Activated naive CD8-positive, alpha-beta T cell treated with anti-CD3 and anti-CD28 coated beads, Interleukin-2, amount 50 U/mL, for 16 hours (primary cell): ENCODE measurements at places on chromosomes 16 and 17.

- DNase-seq, result no peak
These were observed 3.5 kb downstream of the LIMD2 start for GRCh38 chr17:63696381-63696961.

DNA sequence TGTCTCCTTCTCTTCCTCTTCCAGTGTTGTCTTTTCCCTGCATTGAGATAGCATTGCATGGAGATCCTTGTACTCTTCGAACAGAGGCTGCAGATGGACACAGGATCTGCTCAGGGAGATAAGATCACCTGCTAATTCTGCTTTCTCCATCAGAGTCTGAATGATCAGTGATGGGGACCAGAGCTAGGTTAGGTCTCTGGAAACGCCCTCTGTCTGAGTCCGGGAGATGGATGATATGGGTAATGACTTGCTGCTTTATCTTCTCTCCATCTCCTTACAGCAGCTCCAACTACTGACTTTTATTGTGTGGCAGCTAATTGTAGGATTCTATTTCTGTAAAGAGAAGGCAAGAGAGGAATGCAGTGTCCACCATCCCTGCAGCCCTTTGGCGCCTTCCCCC lies 435.6 kb downstream of the WWOX start:
- DNase-seq, result no peak

DNA sequence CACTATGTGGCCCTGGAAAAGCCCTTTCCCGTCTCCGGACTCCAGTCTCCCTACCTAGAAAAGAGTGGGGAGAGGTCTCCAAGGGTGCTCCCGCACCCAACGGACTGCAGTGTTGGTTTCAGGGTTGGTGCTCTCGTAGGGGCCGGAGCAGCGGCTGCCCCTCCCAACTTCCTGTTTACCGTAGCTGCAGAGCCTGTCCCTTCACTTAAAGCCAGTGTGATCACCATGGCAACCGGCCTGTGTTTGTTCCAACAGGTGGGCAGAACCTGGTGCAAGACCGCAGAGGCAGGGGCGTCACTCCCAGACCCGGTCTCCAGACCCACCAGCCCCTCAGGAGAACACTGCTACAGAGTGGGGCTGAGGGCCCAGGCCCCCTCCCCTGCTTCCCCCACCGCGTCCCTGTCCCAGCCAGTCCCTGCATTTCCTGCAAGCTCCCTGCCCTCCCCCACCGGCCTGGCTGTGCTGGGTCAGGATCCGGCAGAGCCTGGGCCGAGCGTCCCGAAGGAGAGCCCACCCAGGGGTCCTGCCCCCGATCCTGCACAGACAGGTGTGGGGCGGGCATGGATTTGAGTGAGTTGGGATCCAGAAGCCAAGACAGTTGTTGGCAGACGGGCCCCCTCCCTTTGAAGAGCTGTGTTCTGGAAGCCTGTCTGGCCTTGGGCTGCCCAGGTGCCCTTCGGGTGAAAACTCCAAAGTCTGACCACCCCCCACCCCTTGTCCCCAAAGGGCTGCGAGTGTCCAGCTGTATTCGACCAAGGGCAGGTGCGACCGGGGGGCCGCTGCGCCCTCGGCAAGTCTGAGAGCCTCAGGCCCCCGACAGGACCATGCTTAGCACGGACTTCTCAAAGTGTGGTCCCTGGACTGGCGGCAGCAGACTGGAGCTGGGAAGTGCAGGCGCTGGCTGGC lies 1.5 kb upstream of the BAIAP3 start:
- DNase-seq, result no peak

- no peak for DNase-seq
These were observed 60.8 kb upstream of the MED9 start for GRCh38 chr17:17416007-17416399.

- no peak for DNase-seq
These were observed 5.4 kb upstream of the CLDN9 start for GRCh38 chr16:3007059-3007956.

- no peak for DNase-seq
These were observed 624.3 kb upstream of the SOX9 start for GRCh38 chr17:71496552-71496951.

DNA sequence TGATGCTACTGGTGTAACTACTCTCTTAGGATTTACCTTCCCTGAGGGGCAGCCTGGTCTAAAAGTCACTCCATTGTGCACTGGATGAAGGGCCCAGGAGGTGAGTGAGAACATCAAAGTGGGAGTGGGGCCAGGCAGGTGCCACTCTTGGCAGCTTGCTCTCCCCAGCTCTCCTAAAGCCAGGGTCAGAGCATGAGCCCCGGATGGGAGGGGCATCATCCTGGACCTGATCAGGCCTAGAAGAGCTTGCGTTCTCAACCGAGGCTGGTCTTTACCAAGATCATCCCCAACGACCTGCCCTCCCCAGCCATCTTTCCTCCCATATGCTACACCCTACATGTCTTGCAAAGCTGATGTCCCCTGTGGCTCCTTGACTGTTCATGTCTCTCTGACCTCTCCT lies 87.1 kb downstream of the AIPL1 start:
- no peak for DNase-seq

- no peak for DNase-seq
These were observed 23.9 kb downstream of the PITPNM3 start for GRCh38 chr17:6532441-6532885.

DNA sequence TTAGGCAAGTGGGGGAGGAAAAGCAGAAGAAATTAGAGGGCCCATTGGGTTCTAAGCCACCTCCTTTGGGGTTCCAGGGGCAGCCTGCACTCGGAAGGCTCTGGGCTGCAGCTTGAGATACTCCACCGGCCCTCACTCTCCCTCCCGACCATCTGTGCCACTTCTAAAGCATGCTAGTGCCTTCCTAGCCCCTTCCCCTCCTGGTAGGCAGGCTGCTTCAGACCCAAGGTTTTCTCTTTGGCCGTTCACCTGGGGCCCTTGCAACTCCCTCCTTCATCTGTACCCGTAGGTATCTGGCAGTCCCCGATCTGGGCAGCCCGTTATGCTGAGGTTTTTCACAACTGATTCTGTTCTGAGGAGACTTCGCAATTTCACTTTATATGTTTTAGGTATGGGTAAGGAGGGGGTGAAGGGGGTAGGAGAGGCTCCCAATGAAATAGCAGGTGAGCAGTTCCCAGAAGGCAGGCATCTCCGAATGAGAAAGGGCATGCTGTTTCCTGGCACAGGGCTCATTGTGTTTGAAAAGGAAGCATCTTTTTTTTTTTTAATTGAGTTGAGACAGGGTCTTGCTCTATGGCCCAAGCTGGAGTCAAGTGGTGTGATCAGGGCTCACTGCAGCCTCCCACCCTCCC lies 98.7 kb downstream of the RAB11FIP4 start:
- DNase-seq, result no peak

- no peak for DNase-seq
These were observed 13.9 kb downstream of the TCF25 start for GRCh38 chr16:89887243-89887642.

DNA sequence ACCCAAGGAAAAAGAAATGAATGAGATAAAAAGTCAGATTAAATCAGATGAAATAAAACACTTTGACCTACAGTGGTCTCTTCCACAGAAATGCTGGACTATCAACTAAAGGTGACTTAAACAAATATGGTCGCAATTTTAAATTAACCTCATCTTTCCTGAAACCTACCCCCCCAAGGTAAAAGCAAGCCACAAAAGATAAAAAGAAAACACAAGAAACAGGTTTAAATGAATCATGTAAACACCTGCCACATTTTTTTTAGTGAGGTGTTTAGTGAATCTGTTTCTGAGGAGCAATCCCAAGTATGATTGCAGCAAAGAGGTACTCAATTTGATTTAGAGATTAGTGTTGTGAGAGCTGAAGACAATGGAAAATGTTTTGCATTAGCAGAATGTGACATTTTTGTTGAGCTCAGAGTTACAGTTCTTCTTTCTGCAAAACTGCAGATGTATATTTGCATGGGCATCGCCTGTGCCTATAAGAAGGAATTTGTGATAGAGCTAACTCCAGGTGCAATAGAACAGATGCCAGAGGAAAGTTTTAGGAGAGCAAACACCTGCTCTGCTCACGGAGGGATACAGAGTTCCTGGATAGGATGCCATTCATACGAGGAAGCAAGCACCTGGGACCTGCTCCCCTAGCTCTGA lies 3.4 kb upstream of the MMD start:
- no peak for DNase-seq

DNA sequence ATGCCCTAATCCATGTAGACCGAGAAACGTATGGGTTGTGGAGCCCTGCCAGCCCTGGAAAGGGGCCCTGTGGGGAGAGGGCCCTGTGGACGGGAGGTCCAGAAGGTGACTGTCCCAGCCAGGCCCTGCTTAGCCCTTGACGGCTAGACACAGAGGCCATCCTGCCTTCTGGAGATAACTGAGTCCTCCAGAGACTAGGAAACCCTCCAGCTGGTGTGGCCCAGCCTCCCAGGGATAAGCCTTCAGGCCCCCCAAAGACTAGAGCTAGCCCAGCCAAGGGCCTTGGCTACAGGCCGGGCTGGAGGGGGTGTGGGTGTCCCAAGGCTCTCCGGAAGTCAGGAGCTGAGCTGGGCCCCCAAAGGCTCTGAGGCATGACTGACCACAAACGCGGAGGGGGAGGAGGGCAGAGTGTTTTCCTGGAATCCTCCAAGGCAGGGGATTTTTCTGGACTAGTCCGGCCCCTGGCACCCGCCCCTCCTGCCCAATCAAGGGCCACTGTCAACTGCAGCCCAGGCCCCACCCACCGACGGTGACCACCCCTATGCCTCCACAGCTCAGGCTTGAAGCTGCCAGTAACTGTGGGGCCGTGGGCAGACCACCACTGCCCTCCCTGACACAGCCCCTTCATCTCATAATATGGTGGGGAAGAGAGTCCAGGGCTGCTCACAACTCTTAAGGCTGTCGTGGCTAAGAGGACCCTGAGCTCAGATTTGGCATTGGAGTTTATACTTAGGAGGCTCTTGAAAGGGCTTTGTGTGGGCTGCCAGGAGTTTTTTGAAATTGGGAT lies 885 bp upstream of the VASN start:
- no peak for DNase-seq

DNA sequence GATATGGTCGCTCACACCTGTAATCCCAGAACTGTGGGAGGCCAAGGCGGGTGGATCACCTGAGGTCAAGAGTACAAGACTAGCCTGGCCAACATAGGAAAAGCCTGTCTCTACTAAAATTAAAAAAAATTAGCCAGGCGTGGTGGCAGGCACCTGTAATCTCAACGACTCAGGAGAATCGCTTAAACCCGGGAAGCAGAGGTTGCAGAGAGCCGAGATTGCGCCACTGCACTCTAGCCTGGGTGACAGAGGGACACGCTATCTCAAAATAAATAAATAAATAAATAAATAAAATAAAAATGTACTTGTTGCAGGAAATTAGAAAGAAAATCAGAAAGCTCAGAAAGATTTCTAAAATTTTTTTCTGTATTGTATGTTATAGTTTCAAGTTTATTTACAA lies 113.9 kb downstream of the LITAF start:
- DNase-seq, result no peak

DNA sequence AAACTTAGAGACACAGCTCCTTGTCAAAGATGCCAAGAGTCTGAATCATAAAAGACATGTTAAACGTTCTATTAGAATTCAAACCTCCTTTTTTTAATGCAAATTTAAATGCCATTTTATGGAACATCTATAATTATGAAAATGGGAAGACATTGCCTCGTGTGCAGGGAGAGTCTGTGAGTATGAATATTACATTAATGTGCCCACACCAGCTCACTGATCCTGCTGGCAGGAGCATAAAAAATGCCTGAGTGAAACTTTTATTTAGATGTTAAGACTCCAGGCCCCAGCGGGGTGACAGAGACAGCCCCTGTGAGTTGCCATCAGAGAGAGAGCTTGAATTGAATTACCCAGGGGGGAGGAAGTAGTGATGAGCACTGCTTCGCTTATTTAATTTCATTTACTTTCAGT lies 84.8 kb downstream of the SNX11 start:
- DNase-seq, result no peak

DNA sequence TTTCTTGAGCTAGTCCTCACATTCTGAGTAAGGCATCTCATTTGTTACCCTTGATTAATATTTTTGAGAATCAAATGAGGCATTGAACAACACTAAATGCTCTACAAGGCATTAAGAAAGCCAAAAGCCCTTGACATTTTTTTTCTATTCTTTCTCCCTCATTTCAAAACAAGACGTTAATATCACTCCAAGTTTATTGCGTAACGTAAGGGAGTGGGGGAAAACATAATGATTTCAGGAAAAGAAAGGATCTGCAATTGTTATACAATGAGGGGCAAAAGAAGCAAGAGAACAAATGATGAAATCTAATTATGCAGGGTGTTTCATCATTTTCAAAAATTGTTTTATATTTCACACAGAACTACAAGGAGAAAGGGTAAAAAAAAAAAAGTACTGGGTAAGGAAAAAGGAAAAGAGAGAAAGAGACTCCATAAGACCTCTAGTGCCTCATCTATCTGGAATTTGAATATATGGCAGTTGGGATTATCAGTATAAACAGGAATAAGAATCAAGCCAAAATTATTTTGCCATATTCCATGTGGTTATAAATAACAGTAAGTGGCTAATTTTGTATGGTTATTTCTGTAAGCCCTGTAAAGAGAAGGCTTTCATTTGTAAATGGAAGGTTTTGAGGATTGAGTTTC lies 163.0 kb downstream of the ABCA8 start:
- DNase-seq, result no peak

DNA sequence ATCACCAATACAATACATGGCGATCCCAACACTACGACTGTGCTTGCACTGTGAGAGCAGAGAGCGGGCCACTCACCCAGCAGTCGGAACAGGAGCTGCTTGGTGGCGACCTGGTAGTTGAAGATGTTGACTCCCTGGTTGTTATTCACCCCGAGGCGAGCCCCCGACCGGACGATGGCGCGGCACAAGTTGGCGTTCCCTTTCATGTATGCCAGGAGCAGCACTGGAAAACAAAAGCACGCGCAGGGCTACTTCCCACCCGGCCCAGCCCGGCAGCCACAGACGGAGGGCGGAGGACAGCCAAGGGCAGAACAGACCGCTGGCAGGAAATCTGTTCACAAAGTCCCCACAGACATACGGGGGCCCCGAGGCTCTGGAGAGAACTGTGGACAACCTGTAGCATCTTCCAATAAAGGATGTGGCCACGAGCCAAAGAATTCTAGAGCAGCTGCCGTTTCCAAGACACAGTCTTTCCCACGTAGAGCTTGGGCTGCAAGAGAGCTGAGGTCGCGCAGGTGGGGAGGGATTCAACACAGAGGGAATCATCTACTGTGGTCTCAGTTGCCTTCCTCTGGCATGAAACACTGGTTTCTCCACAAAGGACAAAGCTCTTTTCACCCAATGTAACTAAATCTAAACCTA lies 27.8 kb downstream of the CYB5D2 start:
- DNase-seq, result no peak

GRCh38 chr17:82670661-82671450 lies 22.6 kb upstream of the WDR45B start:
- no peak for DNase-seq

GRCh38 chr17:8892338-8892690 lies 24.8 kb upstream of the PIK3R6 start:
- no peak for DNase-seq

- no peak for DNase-seq
These were observed 6.4 kb upstream of the CRK start for GRCh38 chr17:1462164-1463112.

DNA sequence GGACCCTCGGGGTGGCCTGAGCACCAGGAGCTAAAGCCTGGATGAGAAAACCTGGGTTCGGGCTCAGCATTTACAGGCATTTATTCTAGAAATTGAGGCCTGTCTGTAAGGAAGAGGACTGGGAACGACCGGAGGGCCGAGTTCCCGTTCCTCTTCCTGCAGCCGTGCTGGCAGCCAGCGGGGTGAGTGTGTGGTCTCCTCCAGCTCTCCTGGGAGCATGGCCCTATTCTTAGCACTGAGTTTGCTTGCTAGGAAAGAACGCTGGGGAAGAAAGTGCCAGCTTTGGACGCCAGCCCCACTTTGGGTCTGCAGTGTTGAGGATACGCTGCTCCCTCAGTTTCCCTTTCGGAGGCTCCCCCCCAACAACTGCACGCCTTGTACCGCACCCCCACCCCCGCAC lies 49.6 kb downstream of the MGAT5B start:
- DNase-seq, result no peak
